ENCODE measurements at places on chromosomes 1 and 21.

DNA sequence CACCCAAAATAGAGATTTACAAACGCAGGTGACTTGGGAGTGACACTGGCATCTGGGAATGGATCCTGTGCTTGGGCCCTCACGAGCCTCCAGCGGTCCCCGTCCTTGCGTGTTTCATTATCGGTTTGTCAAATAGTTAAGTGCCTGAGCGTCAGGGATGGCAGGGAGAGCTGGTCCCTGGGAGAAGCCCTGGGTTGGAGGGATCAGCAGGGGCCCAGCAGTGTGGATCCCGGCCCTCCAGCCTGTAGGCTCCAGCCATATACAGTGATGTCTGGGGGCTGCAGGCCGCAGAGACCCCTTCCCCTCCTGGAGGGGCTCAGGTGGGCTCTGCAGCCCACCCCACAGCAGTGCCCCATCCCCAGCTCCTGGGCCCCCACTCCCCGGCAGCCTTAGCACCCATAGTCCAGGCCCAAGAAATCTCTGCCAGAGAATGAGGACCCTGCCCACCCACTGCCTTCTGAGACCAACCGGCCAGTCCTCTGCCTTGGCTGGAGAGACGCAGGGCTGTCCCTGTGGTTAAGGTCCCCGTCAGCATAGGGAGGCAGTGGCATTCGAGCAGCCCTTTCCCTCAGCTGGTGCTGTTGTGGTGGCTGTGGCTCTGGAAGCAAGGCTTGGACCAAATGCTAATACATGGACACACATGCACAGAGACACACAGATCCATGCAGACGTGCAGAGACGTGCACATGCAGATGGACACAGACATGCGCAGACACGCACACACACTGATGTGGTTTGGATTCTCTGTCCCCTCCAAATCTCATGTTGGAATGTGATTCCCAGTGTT is 2.4 kb upstream of the SLC19A1 start:
- no peak for DNase-seq

DNA sequence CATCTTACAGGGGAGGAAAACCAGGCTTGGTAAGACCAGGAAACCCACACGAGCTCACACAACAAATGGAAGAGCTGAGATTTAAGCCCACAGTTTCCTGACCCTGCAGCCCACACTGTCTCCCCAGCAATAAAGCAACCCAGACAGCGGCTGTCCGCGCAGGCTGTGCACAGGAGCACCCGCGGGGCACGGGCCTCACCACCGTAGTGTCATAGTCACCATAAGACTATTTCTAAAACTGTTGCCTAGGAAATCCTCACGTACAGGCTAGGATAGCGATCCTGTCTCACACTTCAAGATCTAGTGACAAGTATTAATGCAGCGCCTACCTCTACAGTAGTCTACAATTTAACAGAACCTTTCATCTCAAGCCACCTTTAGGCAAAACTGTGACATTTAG is 54.0 kb upstream of the SYT6 start:
- DNase-seq = no peak

DNA sequence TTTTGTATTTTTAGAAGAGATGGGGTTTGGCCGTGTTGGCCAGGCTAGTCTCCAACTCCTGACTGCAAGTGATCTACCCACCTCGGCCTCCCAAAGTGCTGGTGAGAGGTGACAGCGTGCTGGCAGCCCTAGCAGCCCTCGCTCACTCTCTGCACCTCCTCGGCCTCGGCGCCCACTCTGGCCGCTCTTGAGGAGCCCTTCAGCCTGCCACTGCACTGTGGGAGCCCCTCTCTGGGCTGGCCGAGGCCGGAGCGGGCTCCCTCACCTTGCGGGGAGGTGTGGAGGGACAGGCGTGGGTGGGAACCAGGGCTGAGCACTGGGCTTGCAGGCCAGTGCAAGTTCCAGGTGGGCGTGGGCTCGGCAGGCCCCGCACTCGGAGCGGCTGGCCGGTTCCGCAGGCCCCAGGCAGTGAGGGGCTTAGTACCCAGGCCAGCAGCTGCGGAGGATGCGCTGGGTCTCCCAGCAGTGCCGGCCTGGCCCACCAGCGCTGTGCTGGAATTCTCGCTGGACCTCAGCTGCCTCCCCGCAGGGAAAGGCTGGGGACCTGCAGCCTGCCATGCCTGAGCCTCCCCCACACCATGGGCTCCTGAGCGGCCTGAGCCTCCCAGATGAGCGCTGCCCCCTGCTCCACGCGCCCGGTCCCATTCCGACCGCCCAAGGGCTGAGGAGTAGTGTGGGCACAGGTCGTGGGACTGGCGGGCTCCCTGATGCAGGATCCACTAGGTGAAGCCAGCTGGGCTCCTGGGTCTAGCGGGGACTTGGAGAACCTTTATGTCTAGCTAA is 3.4 kb upstream of the LBR start:
- DNase-seq = no peak

GRCh38 chr1:17452686-17453085 is 13.2 kb upstream of the RCC2 start:
- no peak for DNase-seq

DNA sequence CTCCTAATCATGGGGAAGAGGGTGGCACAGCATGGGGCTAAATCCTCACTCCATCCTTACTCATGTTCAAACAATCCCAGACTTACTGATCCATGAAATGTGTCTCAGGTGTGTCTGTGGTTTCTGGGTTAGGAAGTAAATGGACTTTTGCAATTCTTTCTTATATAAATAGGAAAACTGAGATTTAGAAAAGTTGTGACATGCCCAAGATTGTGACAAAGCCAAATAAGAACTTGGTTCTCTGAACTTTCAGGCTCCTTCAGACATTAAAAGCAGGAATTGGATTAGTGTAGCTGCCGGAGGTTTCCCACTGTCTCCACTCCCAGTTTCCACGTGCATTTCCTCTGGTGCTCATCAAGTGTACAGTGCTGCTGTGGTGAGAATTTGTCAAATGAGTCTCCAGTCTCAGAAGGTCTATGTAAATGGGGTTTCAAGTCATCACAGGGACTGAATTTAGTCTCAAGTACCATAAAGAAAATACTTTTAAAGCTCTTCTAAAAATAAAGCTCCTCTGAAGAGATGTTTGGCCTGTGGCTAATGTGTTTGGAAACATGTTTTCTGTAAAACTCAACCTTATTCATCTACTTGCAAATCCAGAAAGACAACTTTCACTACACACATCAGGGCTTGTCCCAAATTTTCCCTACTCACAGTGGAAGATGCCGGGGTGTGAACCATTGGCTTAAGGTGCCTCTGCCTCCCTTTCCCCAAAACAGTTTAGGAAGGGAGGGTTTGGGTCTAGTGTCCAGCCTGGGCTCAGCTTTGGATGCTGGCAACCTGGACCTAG is 115.2 kb downstream of the NGF start:
- DNase-seq = no peak

DNA sequence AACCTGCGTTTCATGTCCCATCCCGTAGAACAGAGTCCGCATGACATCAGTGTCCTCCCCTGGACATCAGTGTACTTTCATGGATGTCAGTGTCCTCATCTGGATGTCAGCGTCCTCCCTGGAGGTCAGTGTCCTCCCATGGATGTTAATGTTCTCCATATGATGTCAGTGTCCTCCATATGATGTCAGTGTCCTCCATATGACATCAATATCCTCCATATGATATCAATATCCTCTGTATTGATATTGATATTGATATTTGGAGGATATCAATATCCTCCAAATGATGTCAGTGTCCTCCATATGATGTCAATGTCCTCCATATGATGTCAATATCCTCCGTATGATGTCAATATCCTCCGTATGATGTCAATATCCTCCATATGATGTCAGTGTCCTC is 284.9 kb downstream of the AJAP1 start:
- no peak for DNase-seq

DNA sequence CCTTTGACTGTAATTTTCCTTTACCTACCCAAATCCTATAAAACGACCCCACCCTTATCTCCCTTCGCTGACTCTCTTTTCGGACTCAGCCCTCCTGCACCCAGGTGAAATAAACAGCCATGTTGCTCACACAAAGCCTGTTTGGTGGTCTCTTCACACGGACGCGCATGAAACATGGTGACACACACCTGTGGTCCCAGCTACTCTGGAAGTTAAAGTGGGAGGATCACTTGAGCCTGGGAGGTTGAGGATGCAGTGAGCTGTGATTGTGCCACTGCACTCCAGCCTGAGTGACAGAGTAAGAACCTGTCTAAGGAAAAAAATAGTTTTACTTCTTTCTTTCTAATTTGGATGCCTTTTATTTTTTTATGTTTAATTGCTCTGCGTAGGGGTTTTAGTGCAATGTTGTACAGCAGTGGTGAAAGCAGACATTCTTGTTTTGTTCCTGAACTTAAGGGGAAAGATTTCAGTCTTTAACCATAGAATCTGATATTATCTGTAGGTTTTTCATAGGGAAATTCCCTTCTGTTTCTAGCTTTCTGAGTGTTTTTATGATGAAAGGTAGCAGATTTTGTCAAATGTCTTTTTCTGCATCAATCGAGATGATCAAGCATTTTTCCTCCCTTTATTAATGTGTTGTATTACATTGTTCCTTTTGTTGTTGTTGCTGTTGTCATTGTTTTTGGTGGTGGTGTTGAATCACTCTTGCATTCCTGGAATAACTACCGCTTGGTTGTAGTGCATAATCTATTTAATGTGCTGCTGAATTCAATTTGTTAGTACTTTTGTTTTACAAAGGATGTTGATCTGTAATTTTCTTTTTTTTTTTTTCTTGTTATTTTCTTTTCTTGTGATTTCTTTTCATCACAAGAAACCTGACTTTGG is 497.4 kb downstream of the DISC1 start:
- no peak for DNase-seq

- no peak for DNase-seq
These were observed 164.9 kb upstream of the COA6 start for GRCh38 chr1:234208351-234208750.

- no peak for DNase-seq
These were observed 72.0 kb downstream of the SYT6 start for GRCh38 chr1:114081437-114082303.

DNA sequence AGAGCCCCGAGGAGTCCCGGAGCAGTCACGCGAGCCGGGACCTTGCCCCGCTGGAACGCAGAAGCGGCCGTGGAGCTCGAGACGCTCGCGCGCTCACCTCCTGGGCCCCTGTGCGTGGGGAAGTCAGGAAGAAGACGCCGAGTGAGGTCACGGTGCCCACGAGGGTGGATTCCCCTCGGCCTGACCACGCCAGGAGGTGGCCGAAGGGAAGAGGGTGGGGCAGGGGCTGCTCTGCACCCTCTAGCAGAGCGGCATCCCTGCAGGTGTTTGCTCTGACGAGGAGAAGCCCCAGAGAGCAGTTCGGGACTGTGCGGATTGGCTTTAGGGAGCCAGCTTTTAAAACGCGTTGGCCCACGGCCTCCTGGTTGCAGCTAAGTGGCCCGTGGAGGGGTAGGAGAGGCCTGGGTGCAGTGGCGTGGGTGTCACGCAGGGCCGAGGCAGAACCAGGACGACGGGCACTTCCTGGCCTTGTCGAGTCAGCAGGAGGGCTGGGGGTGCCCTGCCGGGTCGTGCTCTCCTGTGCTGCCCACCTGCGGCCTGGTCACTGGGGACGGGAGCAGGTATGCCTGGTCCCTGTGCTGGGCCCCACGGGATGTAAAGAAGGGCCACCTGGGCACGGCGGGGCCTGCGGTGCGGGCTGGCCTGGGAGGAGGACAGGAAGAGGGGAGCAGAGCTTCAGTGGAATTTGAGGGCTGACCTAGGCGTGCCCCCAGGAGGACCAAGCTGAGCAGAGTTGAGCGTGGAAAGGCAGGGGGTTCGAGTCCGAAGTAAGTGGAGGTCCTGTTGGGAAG is 1.0 kb downstream of the PDXK start:
- no peak for DNase-seq

GRCh38 chr1:112981426-112981825 is 25.4 kb upstream of the SLC16A1 start:
- DNase-seq = no peak

- DNase-seq = no peak
These were observed 78.1 kb upstream of the COX20 start for GRCh38 chr1:244757091-244757939.
